Esophagus squamous epithelium (tissue), 5 donors: ENCODE measurements at places on chromosomes 2 and 18.

DNA sequence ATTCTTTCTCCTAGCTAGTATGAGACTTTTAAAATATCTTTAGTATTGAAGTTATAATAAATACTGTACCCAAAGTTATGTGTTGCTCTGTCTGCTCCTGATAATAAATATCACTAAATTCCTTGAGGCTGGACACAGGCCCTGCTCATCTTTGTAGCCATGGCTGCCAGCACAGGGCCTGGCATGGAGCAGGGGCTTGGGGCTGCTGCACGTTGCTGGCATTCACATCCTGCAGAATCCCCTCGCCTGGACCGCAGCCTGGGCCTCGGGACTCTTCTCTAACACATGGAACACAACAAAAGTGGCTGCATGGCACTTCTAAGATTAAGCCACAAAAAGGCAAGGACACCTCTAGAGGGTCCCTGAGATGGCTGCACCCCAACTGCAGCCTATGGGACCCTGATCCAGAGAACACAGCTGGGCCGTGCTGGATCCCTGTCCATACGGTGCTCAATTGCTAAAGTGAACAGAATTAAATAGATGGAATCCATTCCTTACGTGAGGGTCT is 477.5 kb upstream of the MYT1L start:
- no peak for DNase-seq

DNA sequence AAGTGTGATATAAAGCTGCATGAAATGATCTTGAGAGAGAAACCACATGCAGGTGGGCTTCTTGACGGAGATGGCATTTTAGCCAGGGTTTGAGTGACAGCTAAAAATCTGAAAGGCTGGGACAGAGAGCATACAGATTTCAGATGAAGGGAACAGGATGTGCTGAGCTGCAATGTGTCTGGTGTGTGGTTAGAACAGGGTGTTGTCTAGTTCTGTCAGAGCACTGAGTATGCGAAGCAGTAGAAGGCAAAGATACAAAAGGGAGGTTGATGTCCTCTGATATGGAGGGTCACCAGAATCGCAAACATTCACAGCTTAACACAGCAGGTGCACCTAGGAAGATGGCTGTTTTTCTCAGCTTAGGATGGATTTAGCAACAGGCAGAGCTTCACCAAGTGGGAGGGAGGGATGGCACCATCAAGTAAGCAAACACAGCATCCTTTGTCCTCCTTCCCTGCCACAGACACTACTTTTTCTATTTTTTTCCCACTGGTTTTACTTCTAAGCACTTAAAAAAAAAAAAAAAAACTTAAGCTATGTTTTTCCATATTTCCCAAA is 182.5 kb downstream of the TMX3 start:
- no peak for DNase-seq

DNA sequence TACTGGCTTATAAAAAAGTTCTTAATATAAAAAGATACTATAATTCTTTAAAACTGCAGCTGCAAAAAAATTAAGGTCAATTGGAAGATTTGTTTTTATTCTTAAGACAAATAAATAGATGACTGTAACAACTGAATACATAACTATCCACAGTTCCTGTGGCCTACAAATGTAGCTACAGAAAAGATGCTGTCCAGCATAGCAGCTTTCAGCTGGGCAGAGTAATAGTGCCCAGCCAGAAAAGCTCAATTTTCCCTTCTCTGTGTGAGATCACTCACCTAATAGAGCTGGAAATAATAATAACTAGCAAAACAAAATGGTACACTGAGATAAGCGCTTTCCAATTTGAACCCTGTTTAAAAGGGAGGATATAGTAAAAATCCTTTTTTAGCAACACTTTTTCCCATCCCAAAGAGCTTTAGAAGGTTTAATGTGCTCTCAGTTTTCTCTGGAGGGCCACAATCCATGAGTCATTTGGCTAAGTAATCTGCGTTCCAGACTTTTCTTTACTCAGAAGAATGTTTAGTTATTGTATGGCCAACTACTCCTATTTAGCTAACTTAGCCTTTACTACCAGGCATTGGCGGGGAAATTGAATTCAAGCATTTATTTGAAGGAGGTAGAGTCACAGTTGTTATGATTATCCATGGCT is 158.1 kb upstream of the SLC39A10 start:
- no peak for DNase-seq

GRCh38 chr2:215845839-215846586 is 167.3 kb downstream of the MREG start:
- no peak for DNase-seq

- DNase-seq = no peak
Measured at GRCh38 chr18:35510076-35510651, 12.4 kb upstream of the INO80C start.

GRCh38 chr2:89845532-89845931 is 1154.1 kb downstream of the RPIA start:
- DNase-seq = no peak

GRCh38 chr2:25421820-25422411 is 80.2 kb upstream of the DNMT3A start:
- DNase-seq = no peak

- no peak for DNase-seq
Measured at GRCh38 chr2:235180642-235181041, 228.8 kb downstream of the SH3BP4 start.

DNA sequence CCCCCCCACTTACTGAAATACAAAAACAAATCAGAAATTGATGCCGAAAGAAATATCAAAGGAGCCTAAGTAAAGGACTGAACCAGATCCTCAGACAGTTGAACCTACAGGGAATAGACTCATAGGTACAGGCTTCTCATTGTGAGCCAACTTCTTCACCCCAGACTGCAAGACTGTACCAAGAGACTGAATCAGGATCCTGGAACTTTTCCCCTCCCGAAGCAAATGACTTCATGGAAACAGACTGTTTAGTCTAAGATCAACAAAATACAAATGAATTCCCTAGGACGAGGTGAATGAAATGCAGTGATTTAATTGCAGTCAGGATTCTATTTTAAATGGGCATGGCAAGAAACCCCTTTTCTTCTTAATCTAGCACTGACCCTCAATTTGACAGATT is 53.6 kb upstream of the RNF152 start:
- no peak for DNase-seq

DNA sequence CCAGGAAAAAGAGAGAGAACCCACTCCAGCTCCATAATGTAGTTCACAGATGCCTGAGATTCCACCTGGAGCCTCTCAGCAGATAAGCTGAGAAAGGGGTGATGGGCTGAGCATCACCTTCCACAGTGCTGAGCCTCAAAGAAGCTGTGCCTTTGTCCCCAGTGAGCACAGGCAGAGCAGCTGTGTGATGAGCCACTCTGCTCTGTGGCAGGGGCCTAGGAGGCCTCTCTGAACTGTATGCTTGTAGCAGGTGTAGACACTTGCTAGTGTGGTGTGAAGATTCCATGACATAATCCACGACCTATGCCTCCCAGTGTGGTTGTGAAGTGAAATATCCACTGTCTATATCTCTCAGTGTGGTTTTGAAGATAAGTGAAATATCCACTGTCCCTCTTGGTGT is 70.4 kb upstream of the MGAT4A start:
- no peak for DNase-seq

DNA sequence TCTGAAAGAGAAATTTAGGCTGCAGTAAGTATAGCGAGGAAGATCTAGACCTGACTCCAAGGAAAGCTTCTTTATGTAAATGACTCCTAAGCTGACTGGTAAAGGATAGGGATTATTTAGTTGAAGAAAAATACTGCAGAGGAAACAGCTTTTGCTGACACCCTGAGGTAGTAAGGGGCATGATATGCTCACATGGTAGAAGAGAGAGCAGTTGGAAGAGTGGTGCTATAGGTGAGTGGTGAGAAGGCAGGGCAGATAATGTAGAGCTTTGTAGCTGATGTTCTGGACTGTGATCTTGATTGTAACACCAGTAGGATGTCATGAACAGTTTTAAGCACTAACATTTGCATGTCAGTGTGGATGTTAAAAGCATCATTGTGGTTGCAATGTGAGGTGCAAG is 639.1 kb upstream of the SLC39A10 start:
- no peak for DNase-seq

DNA sequence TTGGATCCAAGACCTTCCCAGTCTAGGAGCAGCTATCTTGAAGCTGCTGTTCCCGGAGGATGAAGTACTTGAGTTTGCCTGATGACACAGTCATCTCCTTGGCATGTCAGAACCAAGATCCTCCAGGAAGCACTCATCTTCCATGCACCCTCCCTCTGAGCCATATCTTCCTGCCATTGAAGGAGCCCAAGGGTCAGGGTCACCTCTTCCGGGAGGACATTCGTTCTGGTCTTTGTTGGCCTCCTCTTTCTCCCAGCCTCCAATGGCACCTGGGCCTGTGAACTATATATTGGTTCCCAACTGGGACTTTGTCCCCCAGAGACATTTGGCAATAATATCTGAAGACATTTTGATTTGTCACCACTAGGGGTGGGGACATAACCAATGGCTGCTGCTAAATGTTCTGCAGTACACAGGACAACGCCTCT is 4.2 kb upstream of the MYO7B start:
- DNase-seq = no peak

GRCh38 chr2:46679761-46680160 is 200.4 kb downstream of the TMEM247 start:
- DNase-seq = no peak

DNA sequence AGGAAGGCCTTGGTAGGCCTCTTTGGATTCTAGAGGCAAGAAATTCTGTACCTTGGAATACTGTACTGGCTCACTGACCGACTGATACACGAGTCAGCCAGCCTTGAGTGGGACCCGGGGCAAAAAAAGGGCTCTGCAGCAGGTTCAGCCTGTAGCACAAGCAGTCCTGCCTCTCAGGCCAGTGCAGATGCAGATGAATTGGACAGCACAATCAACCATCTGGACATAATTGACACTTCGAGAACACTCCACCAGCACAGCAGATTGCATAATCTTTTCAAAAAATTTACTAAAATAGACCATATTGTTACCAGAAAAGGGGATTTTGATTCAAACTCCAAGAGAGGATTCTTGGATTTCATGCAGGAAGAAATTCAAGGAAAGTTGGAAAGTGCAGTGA is 241.6 kb downstream of the RPIA start:
- no peak for DNase-seq

- no peak for DNase-seq
Measured at GRCh38 chr2:84029903-84030575, 429.0 kb downstream of the SUCLG1 start.

GRCh38 chr18:45774065-45774521 is 50.1 kb downstream of the SLC14A1 start:
- no peak for DNase-seq

- no peak for DNase-seq
Measured at GRCh38 chr2:25853038-25853638, 25.1 kb downstream of the ASXL2 start.

- DNase-seq = no peak
Measured at GRCh38 chr18:76453057-76453561, 41.9 kb downstream of the ZNF516 start.

DNA sequence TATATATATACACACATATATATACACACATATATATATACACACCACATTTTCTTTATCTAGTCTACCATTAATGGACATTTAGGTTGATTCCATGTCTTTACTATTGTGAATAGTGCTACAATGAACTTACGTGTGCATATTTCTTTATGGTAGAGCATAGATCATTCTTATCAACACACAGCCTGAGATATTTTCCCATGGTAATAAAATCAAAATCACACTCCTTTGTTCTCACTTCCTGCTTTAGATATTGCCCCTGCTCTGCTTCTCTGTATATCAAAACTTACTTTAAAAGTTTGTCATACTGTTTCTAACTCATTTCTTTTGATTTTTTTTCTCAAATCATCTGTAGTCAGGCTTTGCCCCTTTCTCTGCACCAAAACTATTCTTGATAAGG is 119.9 kb downstream of the DCC start:
- DNase-seq = no peak

DNA sequence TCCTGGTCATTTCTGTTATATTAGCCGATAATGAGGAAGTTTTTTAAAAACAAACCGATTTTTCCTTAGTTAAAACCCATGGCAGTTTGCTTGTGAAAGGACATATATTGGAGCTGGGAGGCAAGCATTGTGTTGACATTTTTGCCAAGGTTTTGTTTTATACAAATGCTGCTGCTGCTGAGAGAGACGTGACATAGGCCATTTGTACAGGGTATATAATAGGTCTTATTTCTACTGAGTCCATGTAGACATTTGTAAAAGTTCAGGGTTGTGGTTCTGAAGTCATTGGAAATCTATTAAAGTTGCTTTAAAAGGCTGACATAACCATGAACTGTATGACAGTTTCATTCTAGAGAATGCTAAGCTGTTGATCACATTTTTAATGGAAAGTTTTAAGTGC is 424.0 kb upstream of the FANCL start:
- no peak for DNase-seq

DNA sequence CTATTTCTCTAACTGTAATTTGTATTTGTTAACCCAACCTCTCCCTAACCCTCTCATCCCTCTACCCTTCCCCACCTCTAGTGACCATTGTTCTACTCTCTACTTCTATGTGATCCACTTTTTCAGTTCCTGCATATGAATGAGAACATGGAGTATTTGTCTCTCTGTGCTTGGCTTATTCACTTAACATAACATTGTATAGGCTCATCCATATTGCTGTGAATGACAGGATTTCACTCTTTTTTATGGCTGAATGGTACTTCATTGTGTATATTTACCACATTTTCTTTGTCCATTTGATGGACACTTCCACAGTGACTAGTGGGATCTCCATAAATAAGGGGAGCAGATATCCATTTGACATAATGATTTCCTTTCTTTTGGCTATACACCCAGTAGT is 103.7 kb downstream of the PLEKHM3 start:
- no peak for DNase-seq
